ENCODE measurements at places on chromosomes 2 and 18. TPM values are rescaled to one million over a fixed set of nuclear protein-coding genes. Genes with fewer than 3 reads are reported as not detected.

GRHL1 gene
- 1.8 TPM for polyA plus RNA-seq

GYPC gene
- 1.00 TPM for polyA plus RNA-seq

ZNF396 gene
- 0.09 TPM for polyA plus RNA-seq

PGAP1 gene
- 3.0 TPM for polyA plus RNA-seq

GLB1L gene
- 6.2 TPM for polyA plus RNA-seq

CAVIN2 gene
- 20.7 TPM for polyA plus RNA-seq

COBLL1 gene
- 10.0 TPM for polyA plus RNA-seq

DNA sequence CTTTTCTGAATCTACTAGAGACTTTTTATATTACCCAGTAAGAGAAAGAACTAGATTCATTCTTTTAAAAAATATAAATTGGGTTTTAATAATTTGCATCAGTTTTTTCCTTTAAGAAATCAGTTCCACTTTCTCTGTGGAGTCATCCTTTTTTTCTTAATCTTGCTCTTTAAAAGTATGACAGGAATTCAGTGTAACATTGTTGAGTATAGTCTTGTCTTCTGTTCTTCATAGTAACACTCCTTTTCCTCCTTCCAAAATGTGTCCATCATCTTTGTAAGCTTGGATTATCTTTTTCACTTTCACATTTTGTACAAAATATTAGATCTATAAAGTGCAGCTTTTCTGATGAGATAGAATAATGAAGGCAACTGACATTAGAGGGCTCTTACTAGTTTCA, 135.4 kb downstream of the HAUS1 start:
- DNase-seq: no peak

GRCh38 chr18:13916559-13916958, 1.2 kb upstream of the MC2R start:
- no peak for DNase-seq

DNA sequence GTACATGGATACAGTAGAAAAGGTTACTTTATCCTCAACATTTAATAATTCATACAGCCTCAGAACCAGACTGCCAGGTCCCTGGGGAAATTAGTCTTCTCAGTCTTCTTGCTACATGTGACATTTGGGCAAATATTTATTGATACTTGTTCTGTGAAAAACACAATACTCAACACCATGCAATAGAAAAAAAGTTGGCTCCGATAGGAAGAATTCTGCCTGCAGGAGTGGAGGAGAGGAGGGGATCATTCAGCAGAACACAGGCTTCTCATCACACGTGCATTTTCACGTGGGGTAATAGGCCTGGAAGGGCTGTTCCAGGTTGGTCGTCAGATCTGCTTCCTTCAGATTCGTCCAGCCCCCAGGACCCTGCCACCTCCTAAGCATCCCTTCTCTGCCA, 58.4 kb upstream of the ACKR3 start:
- DNase-seq: no peak

DNA sequence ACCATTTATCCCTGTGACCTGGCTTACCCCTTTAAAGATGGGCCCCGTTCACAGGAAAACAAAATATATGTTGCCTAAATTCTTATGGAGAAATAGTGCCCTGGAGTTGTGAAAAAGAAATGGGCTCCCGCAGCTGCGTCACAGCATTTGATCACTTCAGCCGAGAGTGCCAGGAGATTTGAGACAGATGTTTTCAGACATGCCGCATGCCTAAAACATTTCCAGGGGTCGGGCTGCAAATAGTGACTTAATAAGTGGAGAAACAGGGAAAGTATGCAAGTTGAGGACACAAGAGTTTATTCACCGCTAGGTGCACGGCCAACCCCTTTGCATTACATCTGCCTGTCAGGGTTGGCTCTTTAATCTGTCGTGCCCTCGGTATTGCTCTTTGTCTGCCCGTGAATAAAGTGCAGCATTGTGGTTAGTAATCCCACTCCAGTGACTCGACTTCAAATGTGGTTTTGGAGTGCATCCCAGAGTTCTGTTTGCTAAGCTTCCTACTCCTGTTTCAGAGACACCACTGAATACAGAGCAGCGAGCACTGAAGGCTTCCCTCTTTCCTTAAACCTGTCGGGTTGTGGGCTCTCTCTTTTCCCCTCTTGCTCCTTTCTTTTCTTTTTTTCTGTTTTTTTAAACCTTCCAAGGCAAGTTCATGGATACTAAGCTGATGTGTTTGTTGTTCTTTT, 187.5 kb downstream of the LTBP1 start:
- DNase-seq: peak; percentile 96

- DNase-seq: no peak
Measured at GRCh38 chr2:74219846-74220486, 21.6 kb downstream of the MTHFD2 start.

DNA sequence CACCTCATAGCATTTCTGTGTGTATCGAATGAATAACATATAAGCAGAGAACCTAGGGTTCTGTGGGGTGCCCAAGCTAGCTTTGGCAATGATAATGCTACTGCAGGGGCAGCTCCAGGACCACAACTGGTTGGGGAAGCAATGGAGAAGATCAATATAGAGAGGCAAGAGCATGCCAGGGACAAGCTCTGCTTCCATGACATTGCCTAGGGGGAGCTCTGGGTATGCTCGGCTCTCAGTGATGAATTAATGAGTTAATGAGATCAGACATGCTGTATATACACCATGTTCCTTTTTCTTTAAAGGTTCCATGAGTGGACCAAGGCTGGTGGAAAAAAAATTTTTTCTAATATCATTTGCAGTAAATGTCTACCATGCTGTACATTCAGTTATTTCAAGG, 618.4 kb downstream of the BCL11A start:
- no peak for DNase-seq

- DNase-seq: peak; percentile 21
Measured at GRCh38 chr18:44548291-44549221, 132.1 kb upstream of the SETBP1 start.

DNA sequence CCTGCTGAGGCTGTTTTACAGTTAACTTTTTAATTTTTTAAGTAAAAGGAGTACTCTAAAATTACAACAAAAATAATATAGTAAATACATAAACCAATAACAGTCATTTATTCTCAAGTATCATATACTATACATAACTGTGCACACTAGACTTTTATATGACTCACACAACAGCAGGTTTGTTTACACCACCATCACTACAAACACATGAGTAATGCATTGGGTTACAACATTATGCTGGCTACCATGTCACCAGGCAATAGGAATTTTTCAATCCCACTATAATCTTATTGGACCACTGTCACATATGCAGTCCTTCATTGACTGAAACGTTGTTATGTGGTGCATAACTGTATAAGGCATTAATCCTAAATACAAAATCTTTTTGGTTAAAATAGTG, 42.5 kb downstream of the RASGRP3 start:
- peak; percentile 46 for DNase-seq

- DNase-seq: no peak
Measured at GRCh38 chr2:83459456-83459855, 999.6 kb downstream of the SUCLG1 start.

- DNase-seq: no peak
Measured at GRCh38 chr18:58527285-58527951, 101.5 kb downstream of the ALPK2 start.
